NCI-H2171 treated with DMSO at 0.1 percent for 48 hours (cell line): ENCODE measurements at places on chromosomes 1 and 21.

DNA sequence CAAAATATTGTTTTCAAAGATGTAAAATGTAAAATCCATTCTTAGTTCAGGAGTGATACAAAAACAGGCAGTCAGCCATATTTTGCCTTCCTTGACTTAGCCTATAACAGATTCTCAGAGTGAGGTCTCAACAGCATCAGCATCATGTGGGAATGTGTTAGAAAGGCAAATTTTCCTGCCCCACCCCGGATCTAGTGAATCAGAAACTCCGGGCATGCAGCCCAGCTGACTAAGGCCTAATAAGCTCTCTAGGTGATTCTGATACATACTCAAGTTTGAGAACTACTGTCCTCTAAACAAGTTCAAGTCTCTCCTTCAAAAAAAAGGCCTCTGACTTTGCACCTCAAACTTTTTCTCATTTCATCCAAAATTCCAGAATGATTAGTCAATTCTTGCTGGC is 46.9 kb upstream of the PRRC2C start:
- no peak for DNase-seq

DNA sequence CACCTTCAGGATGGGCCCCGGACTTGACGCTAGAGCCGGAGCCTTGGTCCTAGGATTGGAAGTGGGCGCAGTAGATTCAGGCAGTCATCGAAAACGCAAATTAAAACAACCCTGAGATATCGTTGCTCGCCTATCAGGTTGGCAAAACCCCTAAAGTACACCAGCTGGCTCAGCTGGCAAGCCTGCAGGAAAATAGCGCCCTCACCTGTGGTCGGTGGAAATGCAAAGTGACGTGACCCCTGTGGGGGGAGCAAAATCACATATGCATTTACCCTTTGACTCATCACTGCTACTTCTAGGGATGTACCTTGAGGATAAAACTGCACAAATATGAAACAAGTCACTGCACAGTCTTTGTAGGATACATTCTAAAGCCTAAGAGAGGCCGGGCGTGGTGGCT is 170.3 kb upstream of the TMEM51 start:
- DNase-seq: no peak

DNA sequence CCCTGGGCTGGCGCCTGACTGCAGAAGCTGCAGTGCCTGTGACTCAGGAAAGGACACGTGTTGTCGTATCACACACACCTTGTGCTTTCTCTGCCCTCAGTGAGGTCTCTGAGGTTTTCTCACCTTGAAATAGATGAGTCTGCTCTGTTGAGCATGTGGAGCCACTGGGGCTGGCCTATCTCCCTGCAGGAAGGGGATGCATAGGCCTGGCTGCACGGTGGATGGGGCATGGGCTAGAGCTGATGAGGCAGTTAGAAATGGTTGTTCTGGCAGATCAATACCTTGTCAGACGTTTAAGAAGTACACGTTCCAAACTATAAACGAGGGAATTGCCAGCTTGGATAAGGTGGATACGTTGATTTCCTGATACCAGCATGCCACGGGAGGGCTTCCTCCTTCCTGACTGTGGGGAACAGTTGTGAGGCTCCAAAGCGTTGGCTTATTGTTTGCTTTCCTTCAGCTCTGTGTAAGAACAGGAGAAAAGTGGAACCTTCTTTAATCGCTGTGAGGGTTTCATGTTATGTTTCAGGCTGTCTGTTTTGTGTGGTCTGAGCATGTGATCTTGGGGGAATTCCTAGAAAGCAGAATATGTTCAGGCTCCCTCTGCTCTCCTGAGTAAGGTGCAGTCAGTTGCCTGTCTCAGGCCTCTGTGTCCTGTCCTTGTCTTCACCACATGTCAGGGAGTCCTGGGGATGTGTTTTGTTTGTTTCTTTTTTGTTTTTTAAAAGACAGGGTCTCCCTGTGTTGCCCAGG is 44.8 kb downstream of the PCNT start:
- DNase-seq: no peak

GRCh38 chr1:167507719-167508118 is 10.6 kb downstream of the CD247 start:
- no peak for DNase-seq

DNA sequence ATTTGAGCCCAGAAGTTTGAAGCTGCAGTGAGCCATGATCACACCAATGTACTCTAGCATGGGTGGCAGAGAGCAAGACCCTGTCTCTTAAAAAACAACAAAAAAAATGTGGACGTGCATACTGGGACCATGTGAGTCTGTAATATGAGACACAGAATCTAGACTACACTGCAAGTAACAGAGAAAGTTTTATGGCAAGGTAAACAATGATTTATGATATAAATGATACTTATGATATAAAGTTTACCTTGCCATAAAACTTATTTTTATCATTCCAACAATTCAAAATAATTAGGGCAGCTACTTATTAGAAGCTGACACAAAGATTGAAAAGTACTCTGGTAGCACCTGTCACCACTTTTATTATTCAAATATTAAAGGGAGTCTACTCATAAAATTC is 34.7 kb downstream of the WDR26 start:
- DNase-seq: no peak

- DNase-seq: no peak
These were observed 334.2 kb downstream of the RPS6KC1 start for GRCh38 chr1:213385201-213385600.

DNA sequence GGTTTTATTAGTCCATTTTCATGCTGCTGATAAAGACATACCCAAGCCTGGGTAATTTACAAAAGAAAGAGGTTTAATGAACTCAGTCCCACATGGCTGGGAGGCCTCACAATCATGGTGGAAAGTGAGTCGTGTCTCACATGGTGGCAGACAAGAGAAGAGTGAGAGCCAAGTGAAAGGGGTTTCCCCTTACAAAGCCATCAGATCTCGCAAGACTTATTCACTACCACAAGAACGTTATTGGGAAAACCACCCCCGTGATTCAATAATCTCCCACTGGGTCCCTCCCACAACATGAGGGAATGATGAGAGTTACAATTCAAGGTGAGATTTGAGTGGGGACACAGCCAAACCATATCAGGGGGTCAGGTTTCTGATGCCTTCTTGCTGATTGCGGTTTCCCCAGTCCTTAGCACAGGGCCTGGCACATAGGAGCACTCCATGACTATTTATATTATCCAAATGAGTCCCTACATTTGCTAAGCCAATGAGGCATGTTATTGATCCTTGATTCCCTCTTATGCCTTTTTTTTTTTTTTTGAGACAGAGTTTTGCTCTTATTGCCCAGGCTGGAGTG is 35.3 kb upstream of the PAXBP1 start:
- no peak for DNase-seq

GRCh38 chr1:10538646-10539355 is 64.1 kb downstream of the PEX14 start:
- no peak for DNase-seq

GRCh38 chr1:214186103-214186824 is 94.7 kb upstream of the SMYD2 start:
- DNase-seq: no peak

- DNase-seq: no peak
These were observed 5.1 kb upstream of the ACTN2 start for GRCh38 chr1:236681219-236681618.

GRCh38 chr1:15899266-15899665 is 51.8 kb downstream of the SPEN start:
- DNase-seq: peak; percentile 37

- DNase-seq: no peak
These were observed 2.3 kb downstream of the VPS26C start for GRCh38 chr21:37264808-37265207.

DNA sequence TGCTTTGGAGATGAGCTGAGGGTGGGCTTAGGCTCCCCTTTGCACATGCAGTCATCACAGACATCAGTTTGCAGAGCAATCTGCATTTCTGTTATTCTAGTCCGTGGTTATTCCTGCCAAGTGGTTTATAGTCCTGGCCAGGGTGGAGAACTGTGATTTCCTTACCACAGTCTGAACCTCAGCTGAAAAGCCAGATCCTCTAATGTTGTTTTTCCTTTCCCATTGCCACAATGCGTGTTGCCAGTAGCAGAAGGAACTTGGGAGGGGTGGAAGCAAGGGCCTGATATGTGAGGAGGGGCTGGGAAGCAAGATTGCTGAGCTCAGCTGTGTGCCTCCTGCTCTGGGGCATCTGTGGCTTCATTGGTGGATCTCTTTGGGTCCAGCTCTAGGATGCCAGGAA is 18.0 kb upstream of the ST3GAL3 start:
- DNase-seq: no peak

- no peak for DNase-seq
These were observed 49.3 kb upstream of the POU2F1 start for GRCh38 chr1:167171286-167171929.

DNA sequence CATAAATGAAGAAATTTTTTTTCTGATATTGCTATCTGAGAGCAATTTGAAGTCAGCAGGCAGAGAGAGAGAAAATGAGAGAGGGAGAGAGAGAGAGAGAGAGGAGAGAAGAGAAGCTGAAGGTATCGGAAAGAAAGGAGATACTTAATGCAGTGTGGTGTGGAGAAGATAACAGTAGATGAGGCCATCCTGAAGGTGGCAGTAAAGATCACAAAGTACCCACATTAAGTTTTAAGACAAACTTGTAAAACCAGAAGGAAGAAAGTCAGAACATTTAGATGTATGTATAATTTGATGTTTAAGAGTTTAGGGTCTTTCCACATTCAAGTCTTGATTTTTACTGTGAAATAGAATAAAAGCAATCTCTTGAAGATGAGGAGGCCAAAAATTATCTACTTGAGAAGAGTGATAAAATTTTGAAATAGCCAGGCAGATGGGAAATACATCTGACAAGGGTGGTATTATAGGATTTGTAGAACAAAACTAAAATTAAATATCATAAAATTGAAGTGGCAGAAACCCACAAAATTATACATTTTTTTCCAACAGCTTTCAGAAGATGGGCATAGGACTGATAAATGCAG is 1753.4 kb downstream of the MRPL39 start:
- peak; percentile 9 for DNase-seq

DNA sequence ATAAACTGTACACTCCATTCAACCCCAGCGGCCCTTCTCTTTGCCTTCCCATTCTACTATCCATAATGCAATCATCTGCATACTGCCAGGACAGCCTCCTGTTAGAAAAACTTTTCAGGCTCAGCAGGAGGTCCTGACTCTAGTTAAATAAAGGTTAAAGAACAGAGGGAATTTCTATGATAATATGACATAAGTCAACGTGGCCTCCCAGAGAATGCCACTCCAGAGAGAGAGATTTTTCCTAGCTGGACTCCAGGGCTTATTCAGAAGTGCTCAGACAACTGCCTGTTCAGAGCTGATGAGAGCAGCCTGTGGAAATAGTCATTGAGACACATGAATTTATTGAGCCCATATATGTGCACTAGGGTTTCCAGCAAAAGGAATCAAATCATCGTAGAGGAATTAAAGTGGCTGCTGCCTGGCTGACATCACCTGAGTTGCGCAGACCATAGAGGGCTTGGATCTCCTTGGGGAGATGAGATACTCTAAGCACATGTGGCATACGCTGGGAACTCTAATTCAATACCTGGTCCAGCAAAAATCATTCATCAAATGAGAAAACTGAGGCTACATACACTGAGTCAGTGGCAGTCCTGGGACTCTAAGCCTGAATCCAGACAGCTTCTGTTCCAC is 736.2 kb downstream of the PTPRU start:
- DNase-seq: no peak

DNA sequence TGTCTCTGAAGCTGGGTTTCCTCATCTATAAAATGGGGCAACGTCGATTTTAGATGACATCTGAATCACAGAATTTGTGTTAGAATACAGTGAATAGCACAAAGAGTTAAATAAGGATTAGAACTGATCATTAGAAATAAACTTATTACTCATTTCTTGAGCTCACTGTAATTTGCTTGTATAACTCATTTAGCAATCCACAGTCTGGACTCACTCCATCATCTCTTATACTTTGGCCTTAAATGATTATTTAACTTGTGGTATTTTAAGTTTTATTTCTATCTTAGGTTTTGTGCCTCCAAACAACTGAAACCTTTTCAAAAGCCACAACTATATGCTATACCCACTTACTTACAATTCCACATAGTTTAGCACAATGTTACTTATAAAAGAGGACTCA is 128.0 kb downstream of the CDC42BPA start:
- DNase-seq: no peak

- DNase-seq: no peak
These were observed 10.7 kb downstream of the C1orf146 start for GRCh38 chr1:92228401-92228800.

- DNase-seq: no peak
These were observed 231.0 kb downstream of the RERE start for GRCh38 chr1:8586438-8586837.

DNA sequence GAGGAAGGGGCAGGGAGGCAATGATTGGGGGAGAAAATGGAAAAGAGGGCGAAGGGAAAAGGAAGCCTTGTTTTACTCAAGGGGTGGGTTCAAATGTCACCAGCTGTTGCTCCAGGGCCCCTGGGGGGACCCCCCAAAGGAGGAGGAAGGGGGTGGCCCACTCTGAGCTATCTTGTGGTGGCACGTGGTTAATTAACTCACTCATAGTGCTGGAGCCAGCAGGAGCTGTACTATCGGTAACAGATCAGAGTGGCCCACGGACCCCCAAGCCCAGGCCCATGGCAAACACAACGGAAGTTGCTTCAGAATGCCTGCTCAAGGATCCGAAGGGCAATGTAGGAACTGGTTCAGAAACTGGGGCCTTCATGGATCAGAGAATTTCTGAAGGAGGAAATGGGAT is 7.2 kb downstream of the TFF2 start:
- no peak for DNase-seq

DNA sequence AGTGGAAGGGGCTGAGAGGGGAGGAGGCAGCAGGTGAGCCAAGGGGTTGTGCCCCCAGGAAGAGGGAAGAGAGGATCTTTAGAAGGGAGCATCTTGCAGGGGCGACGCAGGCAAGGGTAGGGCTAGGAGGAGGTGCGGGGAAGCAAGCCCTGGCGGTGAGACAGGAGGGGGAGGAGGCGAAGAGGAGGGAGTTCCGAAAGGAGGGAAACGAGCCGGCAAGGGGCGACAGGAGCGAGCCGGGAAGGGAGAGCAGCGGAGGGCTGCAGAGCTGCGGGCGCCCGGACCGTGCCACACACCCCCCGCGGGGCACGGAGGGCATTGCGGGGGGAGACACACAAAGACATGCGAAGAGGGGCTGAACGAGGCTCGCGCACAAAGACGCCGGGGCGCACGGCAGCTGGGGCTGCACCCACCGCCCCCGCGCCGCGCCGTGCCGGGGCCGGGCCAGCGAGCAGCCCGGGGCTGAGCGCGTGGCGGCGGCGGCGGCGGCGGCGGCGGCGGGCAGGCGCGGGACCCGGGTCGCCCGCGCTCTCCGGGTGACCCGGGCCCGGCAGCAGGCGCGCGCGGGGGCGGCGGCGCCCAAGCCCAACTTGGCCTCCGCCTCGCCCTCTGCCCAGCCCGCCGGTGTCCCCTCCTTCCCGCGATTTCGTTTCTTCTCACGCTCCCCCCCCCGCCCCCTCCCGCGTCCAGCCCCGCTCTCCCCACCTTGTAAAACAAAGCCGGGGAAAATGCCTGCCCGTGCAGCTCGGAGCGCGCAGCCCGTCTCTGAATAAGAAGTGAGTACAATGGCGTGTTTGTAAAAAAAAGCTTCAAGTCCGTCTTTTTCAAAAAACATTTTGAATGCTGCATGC is at the start of gene KCNK2:
Gene KCNK2, plus strand, starts transcription at position 206 of the 851 bp plus-strand sequence. CDS start 649 bp downstream, outside the sequence.
- DNase-seq: peak; percentile 4
